ENCODE measurements at places on chromosomes 7 and 10. TPM values are rescaled to one million over a fixed set of nuclear protein-coding genes. Genes with fewer than 3 reads are reported as not detected.

OR2A7 gene
- total RNA-seq, result 0.34 TPM

GARIN1A gene
- 0.91 TPM for total RNA-seq

LIPK gene
- total RNA-seq, result not detected

AEBP1 gene
- 17.3 TPM for total RNA-seq

PCLO gene
- total RNA-seq, result not detected

TBC1D12 gene
- 5.4 TPM for total RNA-seq

TEX36 gene
- total RNA-seq, result not detected

SRGN gene
- 32.9 TPM for total RNA-seq

GRCh38 chr10:81034383-81034782 lies 496.7 kb downstream of the SH2D4B start:
- no peak for DNase-seq

- no peak for DNase-seq
Measured at GRCh38 chr7:157132796-157133195, 5.9 kb upstream of the UBE3C start.

DNA sequence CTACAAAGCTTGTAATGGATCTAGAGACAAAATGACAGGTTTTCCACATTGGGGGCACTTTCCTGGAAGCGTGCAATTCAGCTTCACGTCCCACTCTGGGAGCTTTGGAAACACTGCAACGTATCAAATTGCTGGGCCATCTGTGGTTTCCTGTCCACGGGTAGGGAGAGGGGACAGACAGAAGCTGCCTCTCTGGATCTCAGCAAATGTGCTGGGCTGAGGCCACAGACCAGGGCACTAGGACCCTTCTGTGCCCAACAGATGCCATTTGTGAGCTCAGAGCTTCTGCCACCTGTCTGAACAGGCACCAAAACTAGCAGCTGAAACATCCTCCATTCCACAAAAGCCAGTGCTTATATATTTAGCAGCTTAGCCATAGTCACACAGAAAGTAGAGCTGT lies 40.9 kb upstream of the FRMD4A start:
- no peak for DNase-seq

DNA sequence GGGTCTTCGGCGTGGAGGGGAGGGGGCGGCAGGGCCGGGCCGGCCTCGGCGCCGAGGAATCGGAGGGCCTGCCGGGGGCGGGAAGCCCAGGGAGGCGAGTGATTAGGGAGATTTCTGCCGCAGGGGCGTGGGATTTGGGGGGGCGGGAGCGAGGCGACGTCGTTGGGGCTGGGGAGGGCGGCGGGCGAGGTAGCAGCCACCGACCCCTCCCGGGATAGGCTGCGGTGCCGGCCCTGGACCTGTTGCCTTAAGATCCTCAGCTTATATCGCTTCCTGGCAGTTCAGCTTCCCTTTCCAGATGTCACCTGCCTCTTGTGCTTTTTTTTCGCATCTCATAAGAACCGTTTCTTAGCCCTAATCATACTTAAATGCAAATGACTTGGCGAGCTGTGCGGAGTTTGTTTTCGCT lies 655 bp downstream of the LMTK2 start:
- DNase-seq, result peak; percentile 54

GRCh38 chr7:105618016-105618296 lies 36.7 kb upstream of the EFCAB10 start:
- DNase-seq, result no peak

DNA sequence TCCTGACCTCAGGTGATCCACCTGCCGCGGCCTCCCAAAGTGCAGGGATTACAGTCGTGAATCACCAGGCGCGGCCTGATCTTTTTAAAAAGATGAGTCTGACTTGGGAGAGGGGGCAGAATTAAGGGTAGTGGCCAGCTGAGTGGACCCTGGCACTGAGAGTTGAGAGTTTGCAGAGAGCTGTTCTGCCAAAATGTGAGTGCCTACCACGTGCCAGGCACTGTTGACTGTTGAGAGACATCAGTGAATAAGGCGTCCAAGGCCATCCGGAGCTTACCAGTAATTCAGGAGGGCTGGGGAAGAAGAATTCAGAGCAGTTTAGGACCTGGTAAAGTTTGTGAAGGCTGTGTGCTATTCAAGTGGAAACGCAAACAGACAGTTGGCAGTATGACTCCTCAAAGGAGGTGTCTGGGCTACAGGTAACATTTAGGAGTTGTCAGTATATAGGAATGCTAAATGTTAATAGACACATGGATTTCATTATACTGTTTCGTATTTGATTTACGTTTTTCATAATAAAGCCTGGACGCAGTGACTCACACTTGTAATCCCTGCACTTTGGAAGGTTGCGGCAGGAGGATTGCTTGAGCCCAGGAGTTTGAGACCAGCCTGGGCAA lies 1.5 kb downstream of the NIPSNAP2 start:
- DNase-seq, result peak; percentile 55

DNA sequence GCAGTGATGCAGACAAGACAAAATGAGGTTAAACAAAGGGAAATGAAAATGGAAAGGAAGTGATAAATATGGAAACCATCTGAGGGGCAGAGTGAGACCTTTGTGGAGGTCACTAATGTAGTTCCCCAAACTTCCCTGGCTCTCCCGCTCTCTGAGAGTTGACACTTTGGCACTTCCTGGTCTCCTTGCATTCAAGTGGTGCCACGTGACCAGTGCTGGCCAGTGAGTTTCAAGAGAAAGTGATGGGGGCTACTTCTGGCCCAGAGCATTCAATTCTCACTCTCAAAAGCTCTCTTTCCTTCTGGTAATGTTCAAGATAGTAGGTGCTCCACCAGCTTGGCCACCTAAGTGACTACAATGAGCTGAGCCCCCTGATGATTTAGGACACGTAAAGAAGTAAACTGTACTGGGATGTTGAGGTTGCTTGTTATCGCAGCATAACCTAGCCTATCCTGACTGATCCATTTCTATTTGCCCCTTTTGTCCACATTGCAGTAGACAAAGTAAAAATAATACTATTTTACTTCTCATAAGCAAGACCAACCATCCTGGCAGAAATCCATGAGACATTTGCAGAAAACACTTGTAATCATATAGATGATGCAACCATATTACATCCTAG lies 242.0 kb upstream of the YAE1 start:
- DNase-seq, result no peak

- no peak for DNase-seq
Measured at GRCh38 chr7:155590215-155591018, 44.1 kb upstream of the CNPY1 start.

DNA sequence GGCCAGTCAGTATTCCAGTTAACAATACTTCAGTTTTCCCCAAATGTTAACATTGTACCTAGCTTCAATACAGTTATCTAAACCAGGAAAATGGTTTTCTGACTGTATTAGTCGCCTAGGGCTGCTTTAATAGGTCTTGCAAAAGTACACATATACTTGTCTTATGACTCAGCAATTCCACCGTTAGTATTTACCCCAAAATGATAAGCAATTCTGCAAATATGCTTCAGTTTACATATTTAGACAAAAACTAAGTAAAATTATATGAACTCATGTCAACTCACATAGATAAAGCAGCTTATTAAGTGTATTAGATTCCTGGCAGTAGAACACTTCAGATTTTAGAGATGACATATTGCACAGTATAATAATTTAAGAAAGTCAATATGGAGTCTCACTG lies 363.3 kb downstream of the ARL4A start:
- DNase-seq, result no peak

DNA sequence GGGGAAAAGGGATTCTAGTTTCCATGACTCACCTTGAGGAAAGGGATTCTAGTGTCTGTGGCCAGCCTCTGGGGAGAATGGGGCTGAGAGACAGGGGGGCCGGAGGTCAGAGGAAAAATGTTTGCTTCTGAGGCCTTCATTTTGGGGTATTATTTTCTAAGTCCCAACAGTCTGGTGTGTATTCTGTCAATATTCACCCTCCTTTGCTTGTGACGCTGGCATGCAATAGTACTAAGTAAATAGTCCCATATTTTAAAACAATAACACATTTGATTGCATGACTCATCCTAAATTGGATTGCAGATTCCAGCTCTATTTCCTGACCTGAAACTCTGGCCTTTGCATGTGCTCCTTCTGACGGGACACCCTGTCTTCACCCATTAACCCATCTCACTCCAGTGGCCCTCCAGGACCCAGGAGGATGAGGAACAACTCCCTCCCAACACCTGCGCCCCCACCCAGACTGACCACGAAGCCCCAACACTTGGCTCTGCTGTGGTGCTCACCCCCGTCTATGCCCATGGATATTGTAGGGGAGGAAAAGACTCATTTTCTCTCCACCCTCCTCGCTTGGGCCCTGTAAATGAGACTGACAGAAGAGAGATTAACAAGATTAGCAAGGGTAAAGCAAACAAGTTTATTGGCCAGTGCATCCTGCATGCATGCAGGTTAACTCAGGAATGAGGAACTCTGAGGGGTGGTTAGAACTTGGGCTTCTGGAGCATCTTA lies 495.6 kb upstream of the KLF6 start:
- DNase-seq, result no peak

GRCh38 chr10:73486601-73487000 lies 9.2 kb downstream of the PPP3CB start:
- no peak for DNase-seq

- no peak for DNase-seq
Measured at GRCh38 chr10:78819361-78820006, 249.3 kb upstream of the ZMIZ1 start.
